ENCODE measurements at places on chromosomes 16 and 17.

DNA sequence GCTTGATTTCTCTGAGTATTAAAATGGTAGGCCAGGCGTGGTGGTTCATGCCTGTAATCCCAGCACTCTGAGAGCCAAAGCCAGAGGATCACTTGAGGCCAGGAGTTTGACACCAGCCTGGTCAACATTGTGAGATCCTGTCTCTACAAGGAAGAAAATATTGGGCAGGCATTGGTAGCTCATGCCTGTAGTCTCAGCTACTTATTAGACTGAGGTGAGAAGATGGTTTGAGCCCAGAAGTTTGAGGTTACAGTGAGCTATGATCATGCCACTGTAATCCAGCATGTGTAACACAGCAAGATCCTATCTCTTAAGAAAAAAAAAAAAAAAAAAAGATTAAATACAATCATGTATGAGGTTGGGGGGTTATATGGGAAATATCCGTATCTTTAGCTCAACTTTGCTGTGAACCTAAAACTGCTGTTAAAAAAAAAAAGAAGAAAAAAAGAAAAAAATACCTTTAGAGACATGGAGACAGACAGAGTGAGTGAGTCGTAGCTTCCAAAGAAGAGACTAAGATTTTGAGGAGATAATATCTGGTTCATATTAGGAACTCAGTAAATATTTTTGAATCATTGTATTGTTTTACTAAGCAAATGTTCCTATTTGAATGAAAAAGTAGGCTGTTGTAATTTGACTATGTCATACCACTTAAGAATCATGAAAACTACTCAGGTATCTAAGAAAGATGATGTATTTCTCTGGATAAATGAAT lies 325.7 kb upstream of the TBX2 start:
- no peak for DNase-seq

GRCh38 chr17:44970136-44970741 lies 2.1 kb upstream of the C1QL1 start:
- DNase-seq = peak; percentile 17

DNA sequence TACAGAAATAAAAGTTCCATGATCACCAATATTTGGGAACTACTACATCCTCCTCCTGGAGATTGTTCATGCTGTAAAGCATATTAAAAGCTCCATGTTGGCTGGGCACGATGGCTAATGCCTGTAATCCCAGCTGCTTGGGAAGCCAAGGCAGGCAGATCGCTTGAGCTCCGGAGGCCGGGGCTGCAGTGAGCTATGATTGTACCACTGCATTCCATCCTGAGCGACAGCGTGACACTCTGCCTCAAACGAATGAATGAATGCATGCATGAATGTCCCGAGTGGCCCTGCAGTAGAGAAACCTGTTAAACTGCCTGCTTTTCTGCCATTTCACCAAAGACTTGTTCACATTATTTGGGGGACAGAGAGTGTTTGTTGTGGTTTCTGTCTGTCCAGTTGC lies 15.0 kb downstream of the CNEP1R1 start:
- no peak for DNase-seq

- peak; percentile 58 for DNase-seq
These were observed 45.8 kb downstream of the STAT3 start for GRCh38 chr17:42342242-42343008.

GRCh38 chr16:9297437-9298113 lies 206.1 kb downstream of the HAPSTR1 start:
- DNase-seq = peak; percentile 16

GRCh38 chr17:74513987-74514631 lies 17.2 kb downstream of the CD300LB start:
- DNase-seq = peak; percentile 65

DNA sequence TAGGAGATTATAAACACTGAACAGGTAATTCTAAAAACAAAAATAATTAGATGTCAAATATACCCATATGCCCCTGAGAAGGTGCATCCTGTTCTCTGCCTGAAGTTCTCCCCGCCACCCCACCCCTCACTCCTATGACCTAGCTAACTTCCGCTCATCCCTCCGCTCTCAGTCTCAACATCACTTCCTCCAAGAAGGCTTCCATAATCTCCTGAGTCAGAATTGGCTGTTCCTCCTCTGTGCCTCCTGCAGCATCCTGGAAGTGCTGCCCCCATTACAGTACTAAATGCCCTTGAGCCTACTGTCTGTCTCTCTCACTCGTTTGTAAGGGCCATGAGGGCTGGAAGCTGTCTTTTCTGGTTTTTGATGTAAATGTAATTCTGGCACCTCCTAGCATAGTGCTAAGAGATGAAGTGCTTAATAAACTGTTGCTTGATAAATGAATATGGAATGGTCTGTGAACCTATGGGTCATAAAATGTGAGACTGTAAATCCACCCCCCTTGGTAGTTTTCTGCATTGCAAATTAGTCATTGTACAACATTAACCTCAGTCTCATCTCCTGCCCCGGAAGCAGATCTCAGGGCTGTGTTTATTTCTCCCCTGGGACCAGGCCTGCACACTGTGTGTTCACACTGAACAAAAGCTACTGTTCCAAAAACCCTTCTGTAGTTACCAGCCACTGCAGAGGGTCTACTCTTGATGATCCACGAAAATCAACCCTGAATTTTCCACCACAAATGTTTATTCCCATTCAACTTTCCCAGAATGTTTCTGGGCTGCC lies 3.9 kb upstream of the MYO1D start:
- peak; percentile 74 for DNase-seq

GRCh38 chr17:78764871-78765270 lies 17.2 kb downstream of the CYTH1 start:
- no peak for DNase-seq

- DNase-seq = peak; percentile 15
These were observed 6.0 kb downstream of the SOCS7 start for GRCh38 chr17:38357486-38358123.
